GM12864 (cell line): ENCODE measurements at places on chromosomes 1 and 21.
A peak's percentile ranks its signal among the peaks of the same experiment; 100 is the strongest.

GRCh38 chr21:31282095-31282709 is 61.9 kb downstream of the TIAM1 start:
- no peak for DNase-seq

DNA sequence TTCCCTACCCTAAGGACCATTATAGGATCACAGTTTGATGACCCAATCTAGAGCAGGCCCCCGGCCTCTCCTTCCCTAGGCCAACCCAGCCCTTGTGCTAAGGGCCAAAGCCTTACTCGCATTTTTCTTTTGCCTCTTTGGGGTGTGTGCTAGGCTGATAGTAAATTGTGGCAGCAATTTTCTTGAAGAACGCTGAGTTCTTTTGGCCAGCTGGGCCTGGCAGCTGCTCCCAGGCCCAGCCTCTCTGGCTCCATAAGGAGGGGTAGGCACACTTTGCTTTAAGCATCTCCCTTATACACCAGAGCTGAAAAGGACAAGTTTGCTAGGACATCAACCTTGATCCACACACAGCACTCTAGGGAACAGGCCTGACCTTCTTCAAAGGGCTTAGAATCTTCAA is 4.2 kb downstream of the OLFML2B start:
- no peak for DNase-seq

- no peak for DNase-seq
Measured at GRCh38 chr1:10490286-10490970, 15.7 kb downstream of the PEX14 start.

GRCh38 chr21:22115746-22116145 is 1117.5 kb downstream of the NCAM2 start:
- no peak for DNase-seq

DNA sequence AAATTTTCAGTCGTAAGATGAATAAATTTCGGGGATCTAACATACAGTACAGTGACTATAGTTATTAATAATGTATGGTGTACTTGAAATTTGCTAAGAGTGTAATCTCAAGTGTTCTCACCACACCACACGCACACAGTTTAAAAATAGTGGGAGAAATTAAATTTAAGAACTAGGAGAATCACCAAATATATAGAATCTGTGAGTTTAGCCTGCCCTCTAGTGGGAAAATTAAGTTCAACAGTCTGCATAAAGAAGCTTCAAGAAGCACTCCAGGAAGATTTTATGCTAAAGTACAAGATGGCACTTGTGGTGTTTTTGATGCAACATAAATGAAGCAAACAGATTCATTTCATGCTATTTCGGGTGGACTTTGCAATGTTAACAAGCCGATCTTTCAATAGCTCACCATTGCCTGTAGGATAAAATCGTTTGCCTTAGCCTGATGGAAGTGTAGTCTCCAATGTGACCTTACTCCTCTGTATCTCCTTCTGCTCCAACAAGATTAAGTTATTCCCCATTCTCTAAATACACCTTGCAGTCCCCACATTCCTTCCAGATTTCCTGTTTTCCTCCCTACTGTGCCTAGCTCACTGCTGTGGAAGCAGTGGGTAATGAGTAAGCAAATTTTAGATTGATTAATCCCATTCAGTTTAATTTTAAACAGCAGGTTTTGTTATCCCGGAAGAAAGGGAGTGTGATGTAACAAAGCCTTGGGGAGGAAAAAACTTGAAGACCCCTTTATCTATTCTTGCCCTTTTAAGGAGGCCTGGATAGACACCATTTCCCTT is 8.7 kb upstream of the PIK3C2B start:
- DNase-seq, result no peak

- no peak for DNase-seq
Measured at GRCh38 chr1:107934578-107934977, 30.4 kb downstream of the VAV3 start.

DNA sequence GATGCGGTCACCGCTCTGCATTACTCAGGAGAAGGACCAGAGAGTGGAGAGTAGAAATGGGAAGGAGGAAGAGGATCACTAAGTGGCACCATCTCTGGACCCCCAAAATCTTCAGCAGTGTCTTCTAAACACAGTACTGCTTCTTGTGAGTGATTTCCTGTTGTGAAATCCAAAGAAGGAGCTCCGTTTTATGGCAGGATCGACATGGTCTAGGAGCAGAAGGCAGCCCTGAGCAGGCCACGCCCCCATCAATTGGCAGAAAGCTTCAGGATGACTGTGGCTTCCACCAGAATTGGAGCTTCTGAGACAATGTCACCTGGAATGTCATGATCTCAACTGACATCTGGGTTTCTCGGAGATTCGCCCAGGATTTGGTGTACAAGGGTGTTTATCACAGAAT is 171.5 kb downstream of the ADSS2 start:
- DNase-seq, result no peak

GRCh38 chr1:163410073-163410999 is 88.6 kb downstream of the NUF2 start:
- peak; percentile 29 for DNase-seq

DNA sequence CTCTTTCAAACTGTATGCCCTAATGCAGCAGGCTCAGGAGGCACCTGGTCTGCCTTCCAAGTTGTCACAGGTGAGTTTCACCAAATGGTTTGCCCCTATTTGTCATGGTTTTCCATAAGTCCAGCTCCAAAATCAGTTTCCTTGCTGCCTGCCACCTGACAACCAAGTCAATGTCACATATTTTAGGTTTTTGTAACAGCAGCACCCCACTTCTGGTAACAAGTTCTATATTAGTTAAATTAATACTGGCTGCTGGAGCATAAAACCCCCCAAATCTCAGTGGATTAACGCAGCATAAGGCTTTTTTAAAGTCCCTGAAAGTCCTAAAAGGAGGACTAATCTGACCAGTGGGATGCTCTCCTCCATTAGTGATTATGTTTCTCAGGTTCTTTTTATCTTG is 200.7 kb downstream of the RRAGC start:
- no peak for DNase-seq

DNA sequence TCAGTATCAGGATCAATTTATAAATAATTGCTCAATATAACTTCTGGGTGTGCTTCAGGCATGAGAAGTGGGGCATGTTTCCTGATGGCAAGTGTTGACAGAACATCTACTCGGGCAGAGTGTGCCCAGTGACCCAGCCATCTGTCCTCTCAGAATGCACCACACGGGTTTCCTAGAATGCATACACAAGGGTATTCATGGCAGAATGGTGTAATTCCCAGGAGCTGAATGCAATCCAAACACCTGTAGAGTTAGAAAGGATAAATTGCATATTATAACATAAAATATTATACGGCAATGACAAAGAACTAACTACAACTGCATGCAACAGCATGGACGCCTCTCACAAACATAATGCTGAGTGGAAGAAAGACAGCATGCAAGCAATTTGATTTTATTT is 391.9 kb downstream of the SIPA1L2 start:
- DNase-seq, result no peak

DNA sequence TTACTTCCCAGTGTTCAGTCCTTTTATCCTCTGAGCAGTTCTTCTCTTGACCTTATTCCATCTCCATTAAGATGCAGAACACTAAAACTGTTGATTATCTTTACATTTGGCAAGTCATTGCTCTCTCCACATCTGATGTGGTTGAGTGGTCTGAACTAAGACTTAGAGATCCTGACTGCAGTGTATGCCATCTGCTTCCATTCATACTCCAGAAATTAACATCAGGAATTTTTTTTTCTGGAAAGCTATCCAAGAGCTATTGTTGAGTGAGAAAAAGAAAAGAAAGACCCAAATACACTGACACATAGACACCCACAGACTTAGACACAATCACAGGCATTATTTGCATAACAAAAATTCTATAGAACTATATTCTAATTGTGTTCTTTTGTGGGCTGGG is 3.7 kb upstream of the TRIM62 start:
- DNase-seq, result no peak

- no peak for DNase-seq
Measured at GRCh38 chr1:230992100-230992774, 13.3 kb downstream of the ARV1 start.

GRCh38 chr21:15414057-15414456 is 315.7 kb upstream of the USP25 start:
- DNase-seq, result no peak

DNA sequence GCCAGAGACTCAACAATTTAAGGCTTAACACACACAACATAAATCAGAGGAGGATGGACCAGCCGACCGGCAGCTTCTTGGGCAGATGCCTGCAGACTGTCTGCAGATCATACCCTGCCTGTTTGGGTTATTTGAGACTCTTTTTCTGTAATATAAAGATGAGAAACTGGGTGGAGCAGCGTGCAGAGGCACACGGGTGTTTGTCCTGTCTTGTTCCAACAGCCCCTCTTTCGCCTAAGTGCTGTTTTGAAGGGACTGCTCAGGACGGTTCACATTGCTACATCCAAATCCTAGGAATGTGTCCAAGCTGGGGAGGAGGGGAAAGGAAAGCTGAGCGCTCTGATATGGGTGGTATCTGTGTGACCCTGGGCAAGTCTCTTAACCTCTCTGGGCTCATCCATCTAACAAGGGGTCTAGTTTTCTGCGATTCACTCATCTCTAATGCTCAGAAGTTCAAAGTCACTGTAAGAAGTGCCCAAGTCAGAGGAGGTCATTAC is 149.9 kb downstream of the CLIC6 start:
- no peak for DNase-seq

- DNase-seq, result no peak
Measured at GRCh38 chr1:6424619-6425593, at the start of gene ESPN. Gene ESPN (plus strand): TSS chr1:6424776. CDS start chr1:6424956, 180 bp downstream.

GRCh38 chr1:10642403-10643080 is 153.9 kb downstream of the CASZ1 start:
- no peak for DNase-seq

- no peak for DNase-seq
Measured at GRCh38 chr21:33339135-33339534, 14.4 kb downstream of the IFNAR1 start.

- no peak for DNase-seq
Measured at GRCh38 chr1:43366179-43366578, 1.6 kb downstream of the ELOVL1 start.

DNA sequence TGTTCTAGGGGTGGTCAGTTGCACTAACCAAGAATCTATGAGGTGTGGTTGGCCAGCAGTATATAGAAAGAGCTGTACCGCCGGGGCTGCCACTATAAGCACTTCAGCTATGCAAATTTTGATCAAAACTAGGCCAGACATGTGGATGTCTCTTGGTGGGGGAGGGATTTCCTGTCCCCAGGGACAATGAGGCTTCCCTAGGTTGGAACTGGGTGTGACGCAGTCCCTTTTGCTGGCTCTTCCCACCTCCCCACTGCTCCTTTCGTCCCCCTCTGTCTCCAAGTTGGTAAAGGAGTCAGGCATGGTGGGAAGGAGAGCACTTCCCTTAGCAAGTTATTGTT is 13.6 kb downstream of the SDCCAG8 start:
- no peak for DNase-seq

DNA sequence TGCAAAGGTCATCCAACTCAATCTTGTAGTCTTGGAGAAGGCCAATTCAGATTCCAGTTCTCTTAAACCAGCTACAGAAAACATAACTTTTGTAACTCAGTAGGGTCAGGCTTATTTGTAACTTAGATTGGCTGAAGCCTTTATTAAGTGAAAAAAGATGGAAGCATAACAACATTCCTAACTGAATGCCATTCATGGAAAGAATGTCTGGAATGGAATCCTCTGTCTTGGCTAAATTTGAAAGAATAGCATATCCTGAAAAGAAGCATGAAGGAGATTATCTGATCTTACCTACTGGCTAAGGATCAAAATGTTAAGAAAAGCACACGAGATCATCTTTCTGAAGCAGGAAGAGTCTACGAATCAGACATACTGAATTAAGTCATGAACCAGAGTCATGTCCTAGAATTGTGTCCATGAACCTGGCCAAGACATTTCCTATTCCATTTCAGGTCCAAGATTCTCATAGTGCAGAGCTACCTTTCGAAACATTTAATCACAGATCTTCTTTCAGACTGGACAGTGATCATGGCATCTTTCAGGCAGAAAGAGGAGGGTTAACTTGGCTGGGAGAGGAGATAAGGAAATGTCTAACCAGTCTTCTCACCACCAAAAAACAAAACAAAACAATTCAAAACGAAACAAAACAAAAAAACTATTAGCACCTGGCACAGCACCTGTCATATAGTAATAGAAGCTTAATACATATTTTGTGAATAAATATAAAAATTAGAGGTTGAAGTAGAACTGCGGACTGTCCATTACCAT is 75.6 kb downstream of the XCL2 start:
- DNase-seq, result no peak

- peak; percentile 38 for DNase-seq
Measured at GRCh38 chr1:26363549-26364448, 8.8 kb downstream of the ZNF683 start.

DNA sequence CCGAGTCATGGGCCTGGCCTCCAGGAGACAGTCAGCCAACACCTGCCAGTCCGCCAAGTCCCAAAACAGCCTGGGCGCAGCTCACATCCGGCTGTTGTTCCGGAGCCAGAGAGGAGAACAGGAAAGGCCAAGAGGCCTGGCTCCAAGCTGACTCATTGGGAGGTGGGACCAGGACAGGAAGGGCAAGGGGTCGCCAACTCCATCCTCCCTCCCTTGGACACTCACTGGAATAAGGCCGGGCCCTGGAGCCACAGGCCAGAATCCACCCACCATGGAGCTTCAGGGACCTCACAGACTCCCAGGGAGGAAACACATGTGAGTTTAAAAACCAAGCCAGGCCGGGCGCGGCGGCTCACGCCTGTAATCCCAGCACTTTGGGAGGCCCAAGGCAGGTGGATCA is 25.1 kb upstream of the CLIC4 start:
- no peak for DNase-seq

- DNase-seq, result no peak
Measured at GRCh38 chr1:228512781-228513198, 25.6 kb downstream of the RNF187 start.

GRCh38 chr1:35171579-35171978 is 21.4 kb downstream of the SFPQ start:
- no peak for DNase-seq

DNA sequence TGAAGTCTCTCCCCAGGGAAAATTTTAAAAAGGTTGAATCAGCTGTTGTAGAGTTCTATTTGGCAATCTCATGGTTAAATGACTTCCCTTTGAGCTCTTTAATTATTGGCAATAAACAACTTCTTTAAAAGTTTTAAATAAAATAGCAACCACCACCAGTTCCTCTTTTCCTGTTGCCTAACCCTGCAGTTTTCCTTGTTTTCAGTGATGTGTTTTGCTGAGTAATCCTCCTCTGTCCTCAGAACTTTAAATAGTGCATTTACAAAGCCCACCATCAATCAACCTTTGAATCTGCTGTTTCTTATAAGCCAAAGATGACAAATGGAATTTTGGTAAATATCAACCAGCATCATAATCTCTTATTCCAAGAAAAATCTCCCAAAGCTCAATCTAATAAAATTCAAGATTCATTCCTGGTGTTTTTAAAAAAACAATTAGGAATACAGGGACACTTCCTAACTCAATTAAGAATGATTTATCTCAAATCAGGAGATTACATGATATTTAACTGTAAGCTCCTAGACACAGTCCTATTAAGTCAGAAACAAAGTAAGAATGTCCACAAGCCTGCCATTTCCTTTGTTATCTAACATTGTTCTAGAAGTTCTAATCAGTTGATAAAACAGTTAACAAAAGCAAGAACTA is 14.8 kb downstream of the AVPR1B start:
- DNase-seq, result no peak

DNA sequence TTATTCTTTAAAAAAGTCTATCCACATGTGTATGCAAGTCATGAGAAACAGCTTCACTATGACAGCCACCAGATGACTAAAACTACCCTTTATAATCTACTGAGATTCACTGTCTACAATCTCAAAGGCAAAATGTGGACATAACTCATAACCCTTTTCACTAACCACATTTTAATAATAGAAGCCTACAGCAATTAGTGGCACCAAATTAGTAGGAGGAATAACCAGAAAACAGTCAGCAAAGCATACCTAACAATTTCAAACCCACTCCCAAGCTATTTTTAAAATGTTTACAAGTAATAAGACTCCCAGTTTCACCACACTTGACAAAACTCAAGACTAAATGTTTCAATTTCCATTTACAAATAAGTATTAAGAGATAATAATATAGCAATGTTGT is 442.9 kb downstream of the PTPRC start:
- DNase-seq, result peak; percentile 42
